Pons (tissue), 1 donor: ENCODE measurements at places on chromosomes 6 and 20.

- no peak for DNase-seq
Measured at GRCh38 chr6:119479860-119480655, 130.5 kb upstream of the MAN1A1 start.

DNA sequence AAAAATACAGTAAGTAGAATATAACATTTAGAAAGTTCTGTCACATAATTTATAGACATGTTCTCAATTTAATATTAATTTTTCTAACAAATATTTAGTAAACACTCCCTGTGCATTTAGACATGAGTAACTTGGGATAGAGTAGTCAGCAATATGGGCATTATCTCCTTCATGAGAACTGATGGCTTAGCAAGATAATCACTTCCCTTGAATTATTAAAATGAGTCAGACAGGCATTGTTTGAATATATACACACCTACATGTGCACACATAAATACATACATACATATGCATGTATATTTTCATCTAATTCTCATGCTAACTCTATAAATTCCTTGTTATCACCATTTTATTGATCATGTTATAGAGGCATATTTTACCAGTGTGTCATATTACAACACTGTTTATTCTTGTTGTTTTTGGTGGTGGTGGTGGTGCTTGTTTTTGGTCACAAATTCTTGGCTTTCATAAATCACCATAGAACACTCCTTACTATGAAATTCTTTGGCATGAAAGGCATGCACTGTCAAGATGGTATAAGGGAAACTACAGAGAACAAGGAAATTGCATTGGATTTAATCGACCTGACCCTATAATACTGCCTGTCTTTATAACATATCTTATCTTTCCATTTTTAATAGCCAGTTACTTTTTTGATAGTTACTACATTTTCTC lies 434.5 kb upstream of the MANEA start:
- DNase-seq: no peak

DNA sequence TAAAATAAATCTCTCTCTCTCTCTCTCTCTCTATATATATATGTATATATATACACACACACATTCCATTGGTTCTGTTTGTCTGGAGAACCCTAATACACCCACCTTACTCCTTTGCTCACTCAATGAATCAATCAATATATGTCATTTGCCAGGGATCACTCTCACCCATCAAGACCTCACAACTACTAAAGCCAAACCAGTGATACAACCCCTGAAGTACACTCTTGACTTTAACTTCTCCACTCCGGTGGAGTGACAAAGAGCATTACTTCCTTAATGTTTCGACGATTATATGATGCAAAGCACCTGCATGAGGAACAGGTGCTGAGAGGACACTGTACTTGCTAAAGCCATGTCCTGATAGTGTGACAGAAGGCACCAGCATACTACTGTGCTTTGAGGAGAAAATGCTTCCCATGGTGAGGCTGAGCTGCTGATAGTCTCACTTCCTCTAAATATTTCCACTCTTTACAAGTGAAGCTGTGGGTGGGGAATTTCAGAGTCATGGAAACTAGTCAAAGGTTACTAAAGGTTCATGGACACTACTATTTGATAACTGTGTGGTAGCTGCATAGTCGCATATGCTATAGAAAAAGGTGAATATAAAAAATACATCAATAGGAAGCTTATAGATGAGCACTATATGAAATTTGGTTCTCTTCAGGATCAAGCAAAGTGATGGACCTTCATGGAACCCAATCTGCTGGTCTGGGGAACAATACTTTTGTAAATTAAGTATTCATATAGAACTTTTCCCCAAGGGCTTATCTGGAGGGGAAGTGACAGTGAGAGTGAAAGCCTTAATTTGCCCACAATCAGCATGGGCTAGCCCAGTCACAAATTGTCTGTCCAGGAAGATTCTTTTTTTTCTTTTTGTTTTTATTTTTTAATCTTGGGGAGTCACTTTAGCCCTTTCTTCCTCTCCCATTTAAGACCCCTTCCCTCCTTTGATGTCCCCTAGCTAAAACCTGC lies 141.9 kb upstream of the NEDD9 start:
- DNase-seq: peak; percentile 78

DNA sequence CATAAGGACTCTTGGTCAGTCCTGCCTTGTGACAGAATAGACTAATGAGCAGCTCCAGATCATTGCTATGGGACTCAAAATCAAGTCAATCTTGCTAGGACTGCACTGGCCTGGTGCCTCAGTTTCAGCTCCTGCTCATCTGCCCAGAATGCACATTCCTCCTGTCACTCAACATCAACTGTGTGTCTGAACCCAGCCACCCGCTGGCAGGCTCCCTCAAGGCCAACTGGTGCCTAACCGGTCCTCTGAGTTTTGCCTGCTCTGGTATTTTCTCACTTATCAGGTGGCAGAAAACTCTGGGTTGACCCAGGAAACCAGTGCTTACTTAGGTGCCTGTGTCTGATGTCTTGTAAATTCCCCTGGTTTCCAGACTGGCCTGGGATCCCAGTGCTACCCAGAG lies 297.7 kb downstream of the DHX35 start:
- DNase-seq: no peak

DNA sequence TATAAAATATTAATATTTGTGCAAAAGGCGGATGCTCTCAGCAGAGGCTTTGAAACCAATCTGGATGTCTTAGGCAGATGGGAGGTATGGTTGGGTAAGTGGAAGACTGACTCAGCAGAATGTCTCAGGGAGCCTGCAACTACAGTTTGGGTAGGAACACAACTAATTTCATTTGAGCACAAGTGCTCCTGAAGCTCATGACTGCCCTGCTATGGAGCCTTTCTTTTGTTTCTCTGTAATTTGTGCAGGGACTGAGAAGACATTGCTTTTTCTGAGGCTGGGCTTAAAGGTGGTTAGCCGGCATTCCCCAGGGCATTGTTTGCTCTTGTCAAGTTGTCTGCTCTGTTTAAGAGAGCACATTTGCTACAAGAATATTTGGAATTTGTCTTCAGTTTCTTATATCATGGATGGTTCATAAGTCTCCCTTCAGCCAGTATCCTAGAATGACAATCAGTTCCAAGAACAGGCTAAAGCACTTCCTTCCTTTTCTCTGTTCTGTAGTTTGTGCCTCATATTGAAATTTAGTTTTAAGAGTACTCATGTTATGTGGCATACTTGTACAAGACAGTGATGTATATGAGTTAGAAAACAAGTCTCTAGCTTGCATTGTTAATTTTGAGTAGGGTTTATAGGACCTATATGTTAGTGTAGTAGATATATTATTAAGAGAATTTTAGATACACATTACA lies 208.3 kb downstream of the ZFAND3 start:
- DNase-seq: no peak

GRCh38 chr6:138873191-138873590 lies 77.3 kb downstream of the ECT2L start:
- no peak for DNase-seq

GRCh38 chr6:3764516-3765335 lies 13.2 kb upstream of the PXDC1 start:
- DNase-seq: no peak

DNA sequence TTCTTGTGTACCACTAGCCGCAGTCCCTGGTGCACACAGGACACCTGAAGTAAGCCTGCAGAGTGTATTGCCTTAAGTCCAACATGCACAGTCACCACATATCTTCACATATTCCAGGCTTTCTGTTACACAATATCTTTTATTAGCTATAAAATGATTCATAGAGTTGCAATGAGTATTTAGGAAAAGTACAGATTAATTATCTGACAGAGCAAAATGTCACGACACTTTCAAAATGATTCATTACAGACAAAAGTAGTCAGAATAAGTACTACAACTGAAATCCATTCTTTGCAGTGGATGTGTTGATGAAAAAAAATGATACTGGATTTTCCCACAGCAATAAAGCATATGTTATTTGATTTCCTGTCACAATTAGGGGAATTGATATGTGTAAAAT lies 199.5 kb upstream of the ASCC3 start:
- DNase-seq: no peak

GRCh38 chr20:11008444-11009033 lies 334.7 kb upstream of the JAG1 start:
- no peak for DNase-seq

- no peak for DNase-seq
Measured at GRCh38 chr6:88748141-88748540, 215.3 kb downstream of the RNGTT start.

DNA sequence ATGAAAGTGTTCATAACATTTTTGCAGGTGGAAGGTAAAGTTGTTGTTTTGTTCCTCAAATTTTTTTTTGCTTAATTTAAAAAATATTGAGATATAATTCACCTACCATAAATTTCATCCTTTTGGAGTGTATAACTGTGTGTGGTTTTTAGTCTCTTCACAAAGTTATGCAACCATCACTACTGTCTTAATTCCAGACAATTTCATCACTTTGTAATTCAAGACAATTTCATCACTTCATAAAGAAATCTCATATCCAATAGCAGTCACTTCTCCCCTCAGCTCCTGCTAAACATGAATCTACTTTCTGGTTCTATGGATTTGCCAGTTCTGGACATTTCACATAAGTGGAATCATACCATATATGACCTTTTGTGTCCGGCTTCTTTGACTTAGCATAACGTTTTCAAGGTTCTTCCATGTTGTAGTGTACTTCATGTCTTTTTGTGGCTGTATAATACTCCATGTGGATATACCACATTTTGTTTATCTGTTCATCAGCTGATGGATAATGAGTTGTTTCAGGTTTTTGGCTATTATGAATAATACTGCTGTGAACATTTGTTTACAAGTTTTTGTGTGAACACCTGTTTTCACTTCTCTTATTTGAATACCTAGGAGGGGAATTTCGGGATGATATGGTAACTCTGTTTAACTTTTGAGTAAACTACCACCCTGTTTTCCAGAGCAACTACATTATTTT lies 18.8 kb downstream of the ZFAND3 start:
- DNase-seq: no peak

DNA sequence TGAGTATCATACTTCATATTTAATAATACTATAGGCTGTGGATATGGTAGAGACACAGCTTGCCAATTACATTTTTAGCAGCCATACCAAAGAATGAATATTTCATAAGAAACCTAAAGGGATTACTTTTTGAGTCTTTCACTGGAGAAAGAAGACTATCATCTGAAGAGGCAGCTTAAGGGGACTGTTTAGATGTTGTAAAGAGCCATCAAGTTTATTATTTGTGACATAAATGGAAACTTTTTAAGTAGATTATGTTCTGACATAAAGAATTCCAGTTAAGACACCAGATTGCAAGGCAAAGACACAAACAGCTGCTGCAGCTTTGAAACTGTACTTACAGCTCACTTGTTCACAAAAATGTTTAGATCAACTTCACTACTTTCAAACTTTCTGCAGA lies 429.4 kb downstream of the TFAP2A start:
- DNase-seq: no peak

GRCh38 chr20:46558511-46558959 lies 8.1 kb upstream of the OCSTAMP start:
- no peak for DNase-seq

- no peak for DNase-seq
Measured at GRCh38 chr6:47111685-47112084, 69.6 kb upstream of the ADGRF1 start.

- DNase-seq: no peak
Measured at GRCh38 chr6:131594074-131594473, 21.0 kb downstream of the ARG1 start.

- DNase-seq: no peak
Measured at GRCh38 chr6:157774153-157775135, 48.6 kb upstream of the SNX9 start.

DNA sequence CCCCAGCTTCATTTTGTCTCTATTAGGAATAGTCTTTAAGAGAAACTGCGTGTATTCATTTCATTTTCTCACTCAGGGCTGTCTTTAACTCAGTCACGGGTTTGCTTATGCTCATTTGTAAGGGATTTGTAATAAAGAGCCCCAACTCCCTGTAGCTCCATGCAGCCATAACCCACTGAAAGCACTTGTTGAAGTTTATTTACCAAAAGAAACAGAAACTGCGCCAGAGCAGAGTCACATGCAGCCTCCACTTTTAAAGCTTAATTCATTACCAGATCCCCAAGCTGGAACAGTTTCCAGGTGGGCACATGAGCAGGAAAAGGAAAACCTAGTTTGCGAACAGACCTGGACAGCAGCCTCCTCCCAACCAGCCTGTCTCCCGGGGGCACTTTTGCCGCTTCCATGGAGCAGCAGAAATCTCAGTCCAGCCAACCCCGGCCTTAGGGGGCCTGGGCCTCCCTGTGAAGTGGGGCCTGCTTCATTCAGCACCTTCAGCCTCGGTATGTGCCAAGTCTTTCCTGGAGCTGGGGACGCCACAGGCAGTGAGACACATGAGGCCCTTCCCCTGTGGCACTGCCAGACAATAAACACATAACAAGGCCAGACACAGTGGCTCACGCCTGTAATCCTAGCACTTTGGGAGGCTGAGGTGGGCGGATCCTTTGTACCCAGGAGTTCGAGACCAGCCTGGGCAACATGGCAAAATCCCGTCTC lies 4.5 kb downstream of the BCAS4 start:
- DNase-seq: no peak

GRCh38 chr6:52584203-52584602 lies 7.3 kb upstream of the TRAM2 start:
- DNase-seq: no peak

DNA sequence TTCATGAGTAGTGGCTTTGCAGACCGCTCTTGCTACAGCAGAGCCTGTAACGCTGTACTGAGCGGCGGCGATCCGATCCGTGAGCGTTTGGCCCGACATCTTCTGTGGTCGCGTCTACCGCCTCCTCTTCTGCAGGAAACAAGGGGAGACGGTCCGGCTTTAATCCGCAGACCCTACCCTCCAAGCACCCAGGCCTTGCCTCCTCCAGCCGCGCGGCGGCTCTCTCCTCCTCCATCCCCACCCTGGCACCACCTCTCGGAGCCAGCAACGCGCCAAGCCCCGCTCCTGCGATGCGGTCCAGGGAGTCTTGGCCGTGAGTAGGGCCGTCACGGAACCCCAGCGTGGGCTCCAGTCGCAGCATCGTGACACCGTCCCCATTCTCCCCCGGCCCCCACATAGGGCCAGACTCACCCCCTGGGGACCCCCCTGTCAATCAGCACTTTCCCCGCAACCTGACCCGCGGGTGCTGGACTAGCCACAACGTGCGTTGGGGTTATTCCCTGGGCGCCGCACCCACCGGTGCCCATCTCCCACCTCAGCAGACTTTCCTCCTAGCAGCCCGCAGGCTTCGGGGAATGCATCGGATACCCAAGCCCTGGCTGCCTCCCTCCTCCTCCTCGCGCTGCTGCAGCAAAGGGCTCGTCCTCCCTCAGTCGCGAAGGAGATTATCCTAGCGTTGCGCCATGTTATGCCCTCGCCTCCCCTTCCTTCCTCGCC lies 914 bp downstream of the SNAP91 start:
- peak; percentile 27 for DNase-seq

GRCh38 chr20:32562495-32562911 lies 22.6 kb downstream of the NOL4L start:
- no peak for DNase-seq

GRCh38 chr6:16477367-16478149 lies 239.2 kb downstream of the GMPR start:
- no peak for DNase-seq

DNA sequence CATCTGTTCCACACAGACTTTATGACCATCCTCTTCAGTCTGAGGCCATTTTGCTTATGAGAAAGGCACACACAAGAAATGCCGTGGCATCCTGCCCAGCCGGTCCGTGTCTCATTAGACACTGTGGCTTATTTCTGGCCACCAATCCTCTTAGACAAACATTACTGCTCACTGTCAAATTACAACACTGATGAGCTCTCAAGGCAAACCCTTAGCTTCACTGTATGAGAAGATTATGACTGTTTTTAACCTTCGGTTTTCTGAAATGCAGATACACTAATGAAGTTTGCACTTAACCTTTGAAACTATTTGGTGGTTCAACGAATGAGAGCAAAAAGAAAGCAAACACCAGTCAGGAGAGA lies 50.5 kb upstream of the DST start:
- peak; percentile 95 for DNase-seq

- no peak for DNase-seq
Measured at GRCh38 chr20:41135187-41135887, 2.0 kb upstream of the PLCG1 start.
